Body of pancreas (tissue), 4 donors: ENCODE measurements at places on chromosomes 16 and 17.

- DNase-seq: no peak
These were observed 41.2 kb downstream of the ARHGAP17 start for GRCh38 chr16:24973809-24974461.

DNA sequence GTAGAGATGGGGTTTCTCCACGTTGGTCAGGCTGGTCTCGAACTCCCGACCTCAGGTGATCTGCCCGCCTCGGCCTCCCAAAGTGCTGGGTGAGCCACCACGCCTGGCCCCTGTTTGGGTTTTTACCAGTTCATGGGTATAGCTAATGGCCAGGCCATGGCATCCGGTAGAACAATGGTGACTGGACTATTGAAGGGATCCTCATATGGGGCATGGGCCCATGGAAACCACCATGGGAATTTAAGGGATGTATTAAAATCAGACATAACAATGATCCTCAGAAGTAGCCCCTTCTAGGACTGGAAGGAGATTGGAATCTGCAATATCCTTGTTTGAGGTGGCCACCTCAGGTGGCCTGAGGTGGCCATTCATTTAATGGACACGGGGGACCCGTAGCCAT, 17.5 kb upstream of the GUCY2D start:
- no peak for DNase-seq

- no peak for DNase-seq
These were observed 35.2 kb downstream of the MPHOSPH6 start for GRCh38 chr16:82134846-82135245.

DNA sequence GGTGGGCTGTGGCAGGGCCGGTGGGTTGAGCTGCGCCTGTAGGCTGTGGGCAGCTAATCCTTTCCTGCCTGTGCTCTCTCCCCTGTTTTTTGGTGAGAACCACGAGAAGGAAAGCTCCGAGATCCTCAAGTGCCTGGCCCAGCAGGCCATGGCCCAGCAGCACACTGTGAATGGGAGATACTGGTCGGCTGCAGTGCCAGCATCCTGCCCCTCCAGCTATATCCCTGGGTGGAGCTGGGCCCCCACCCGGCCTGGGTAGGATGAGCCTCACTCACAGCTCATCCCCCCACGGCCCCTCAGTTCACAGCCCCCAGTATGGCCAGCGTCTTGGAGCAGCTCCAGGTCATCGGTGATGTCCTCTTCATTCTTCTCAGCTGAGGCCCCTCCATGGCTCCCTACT, 164.4 kb upstream of the ZNF267 start:
- DNase-seq: no peak

DNA sequence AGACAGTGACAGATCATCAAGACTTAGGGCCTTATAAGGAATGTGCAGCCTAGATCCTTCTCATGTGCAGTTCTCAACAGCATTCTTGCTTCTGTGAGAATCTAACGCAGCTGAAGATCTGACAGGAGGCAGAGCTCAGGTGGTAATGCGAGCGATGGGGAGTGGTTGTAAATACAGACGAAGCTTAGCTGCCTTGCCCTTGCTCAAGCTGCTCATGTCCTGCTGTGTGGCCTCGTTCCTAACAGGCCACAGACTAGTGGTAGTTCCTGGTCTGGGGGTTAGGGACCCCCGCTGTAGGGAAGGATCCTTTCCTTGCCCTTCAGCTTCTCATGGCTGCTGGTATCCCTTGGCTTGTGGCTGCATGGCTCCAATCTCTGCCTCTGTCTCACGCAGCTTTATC, 10.3 kb upstream of the NTN1 start:
- no peak for DNase-seq

DNA sequence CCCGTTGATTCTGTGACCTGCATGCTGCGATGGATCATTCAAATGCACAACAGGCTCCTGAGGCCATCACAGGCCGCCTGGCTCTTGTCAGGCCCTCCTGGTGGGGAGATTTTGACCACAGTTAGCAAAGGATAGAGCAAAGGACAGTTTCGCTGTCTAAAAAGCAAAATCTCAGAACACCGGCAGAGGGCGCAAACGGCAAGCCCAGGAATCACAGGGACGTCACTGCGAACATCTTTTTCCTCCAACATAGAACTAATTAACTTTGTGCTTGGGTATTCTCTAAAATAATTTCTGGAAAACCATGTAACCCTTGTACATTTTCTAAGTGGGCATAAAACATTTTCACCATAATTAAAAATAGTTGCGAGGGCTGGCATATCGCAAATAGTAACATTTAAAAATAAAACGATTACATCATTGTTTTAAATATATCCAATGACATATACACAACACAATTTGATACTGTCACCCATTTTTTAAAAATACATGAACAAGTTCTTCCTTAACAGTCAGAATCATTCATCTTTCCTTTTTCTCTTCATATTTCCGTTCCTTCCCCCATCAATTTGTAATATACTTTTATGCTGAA, 19.7 kb upstream of the SLC47A1 start:
- DNase-seq: peak; percentile 74

GRCh38 chr16:6193718-6194117, 1096.1 kb upstream of the EEF2KMT start:
- no peak for DNase-seq

DNA sequence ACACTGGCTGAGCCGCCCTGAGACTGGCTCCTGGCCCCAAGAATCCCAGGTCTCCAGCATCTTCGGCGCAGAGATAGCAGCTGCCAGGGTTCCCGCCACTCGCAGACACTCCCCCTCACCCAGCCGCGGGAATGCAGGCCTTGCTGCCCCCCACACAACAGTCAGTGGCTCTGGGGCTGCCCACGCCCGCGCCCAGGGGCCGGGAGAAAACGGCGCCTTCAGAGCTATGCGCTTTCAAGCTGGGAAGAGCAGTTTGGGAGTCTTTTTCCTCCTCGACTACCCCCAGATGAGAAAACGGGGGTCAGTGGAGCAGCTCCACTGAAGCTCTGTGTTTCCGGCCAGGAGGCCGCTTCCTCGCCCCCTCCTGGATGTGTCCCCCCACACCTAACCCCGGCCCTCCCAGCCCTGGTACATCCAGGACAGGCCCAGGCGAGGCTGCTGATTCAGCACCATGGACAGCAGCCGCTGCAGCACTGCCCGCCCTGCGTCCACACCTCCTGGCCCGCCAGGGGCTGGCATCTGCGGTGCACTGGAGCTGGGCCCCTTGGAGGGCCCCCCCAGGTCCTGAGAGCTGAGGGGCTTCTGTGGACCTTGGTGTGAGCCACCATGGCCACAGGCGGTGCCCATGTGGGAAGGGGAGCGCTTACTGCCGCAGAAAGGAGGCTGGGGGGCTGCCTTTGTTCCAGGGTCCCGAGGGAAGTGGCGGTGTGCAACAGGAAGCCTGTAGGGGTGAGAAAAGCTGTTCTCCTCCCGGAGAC, 35.7 kb downstream of the CACNA1H start:
- DNase-seq: peak; percentile 59

DNA sequence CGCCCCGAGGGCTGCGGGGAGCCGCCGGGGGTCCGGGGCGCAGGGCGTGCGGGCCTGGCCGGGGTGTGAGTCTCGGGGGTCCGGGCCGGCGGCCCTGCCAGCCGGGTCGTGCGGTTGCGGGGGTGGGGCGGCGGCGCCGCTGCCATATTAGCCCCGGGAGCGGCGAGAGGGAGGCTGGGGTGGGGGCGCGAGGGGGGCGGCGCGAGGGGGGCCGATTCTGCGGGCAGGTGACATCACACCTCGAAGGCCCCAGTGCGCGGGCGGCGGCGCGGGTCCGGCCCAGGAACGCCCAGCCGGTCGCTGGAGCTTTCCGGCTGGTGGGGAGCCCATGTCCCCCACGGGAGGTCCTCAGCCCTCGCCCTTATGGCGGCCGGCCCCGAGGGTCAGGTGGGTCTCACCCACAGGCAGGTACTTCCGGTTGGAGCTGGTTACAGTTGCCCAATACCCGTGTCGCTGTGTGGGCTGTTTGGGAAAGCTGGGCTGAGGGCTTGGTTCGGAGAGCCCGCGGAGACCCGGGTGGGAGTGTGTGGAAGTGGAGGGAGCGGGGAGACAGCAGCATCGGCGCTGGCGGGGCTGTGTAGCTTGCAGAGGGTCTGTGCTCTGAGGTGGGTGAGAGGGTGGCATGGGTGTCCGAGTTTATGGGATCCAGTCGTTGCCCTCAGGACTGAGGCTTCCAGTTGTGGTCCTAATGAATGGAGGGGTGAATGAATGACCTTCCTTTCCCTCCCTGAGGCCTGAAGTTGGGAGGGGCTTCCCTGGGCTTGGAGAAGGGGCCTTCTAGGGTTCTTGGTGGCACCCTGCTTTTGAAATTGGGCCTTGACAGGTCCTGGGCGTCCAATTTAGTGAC, 804 bp downstream of the ATP6V0C start:
- DNase-seq: peak; percentile 64

GRCh38 chr16:88508868-88509748, 56.0 kb downstream of the ZFPM1 start:
- DNase-seq: peak; percentile 91

DNA sequence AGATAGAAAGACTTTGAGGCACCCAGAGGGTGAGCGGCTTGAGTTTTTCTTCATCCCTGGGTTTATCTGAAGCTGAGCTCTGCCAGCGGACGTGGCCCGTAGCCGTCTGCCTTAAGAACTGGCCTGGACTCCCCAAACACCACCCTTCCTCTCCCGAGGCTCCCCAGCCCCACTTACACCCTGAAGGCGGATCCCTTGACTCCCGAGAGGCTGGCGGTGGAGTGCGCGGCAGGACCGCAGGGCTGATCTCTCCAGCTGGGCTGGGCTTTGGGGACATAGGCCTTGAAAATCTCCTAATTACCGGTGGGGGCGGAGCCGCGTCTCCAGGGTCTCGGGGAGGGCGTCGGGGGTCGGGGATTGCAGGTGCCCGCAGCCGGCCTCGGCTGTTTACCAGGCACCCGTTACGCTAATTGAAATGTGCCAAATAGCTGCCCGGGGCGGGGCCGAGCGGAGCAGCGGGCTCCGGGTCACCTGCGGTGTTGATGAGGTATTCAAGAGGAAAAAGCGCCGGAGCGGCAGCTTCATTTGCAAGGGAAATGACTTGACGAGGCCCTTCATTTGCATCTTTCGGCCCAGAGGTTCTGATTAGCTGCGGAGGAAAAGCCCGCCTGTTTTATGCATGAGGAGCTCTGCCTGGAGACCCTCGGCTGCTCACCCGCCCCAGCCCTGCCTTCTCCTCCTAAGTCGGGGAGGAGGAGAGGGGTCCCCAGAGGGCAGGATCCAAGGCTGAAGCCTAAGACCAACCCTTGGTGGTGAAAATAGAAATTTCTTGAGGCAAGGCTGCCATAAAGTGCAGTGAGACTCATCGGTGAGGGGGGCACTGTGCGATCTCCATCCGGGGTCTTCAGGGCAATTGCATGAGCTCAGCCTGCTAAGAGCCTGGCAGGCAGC, 100.7 kb downstream of the MGAT5B start:
- peak; percentile 42 for DNase-seq
